Stimulated activated CD8-positive, alpha-beta memory T cell treated with anti-CD3 and anti-CD28 coated beads, Interleukin-15, amount 100 ng/mL, for 4 hours (primary cell): ENCODE measurements at places on chromosomes 4 and X.

DNA sequence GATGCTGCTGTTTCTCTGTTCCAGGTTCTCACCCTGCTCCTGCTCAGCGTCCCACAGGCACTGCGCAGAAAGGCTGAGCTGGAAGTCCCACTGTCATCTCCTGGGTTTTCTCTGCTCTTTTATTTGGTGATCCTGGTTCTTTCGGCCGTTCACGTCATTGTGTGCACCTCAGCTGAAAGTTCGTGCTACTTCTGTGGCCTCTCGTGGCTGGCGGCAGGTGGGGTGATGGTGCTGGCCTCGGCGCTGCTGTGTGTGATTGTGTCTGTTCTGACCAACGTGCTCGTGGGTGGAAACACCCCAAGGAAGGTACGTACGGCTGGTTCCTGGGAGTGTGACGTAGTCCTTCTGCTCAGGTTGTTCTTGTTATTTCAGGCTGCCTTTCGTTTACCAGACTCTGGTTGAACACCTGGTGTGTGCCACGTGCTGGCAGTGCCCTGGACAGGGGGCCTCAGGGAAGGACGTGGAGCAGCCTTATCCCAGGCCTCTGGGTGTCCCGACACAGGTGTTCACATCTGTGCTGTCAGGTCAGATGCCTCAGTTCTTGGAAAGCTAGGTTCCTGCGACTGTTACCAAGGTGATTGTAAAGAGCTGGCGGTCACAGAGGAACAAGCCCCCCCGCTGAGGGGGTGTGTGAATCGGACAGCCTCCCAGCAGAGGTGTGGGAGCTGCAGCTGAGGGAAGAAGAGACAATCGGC, 22.8 kb downstream of the PIGG start:
- no peak for DNase-seq

GRCh38 chr4:2080429-2081300, 21.5 kb downstream of the NAT8L start:
- no peak for DNase-seq

GRCh38 chr4:75834772-75835154, 67.5 kb downstream of the PPEF2 start:
- no peak for DNase-seq

DNA sequence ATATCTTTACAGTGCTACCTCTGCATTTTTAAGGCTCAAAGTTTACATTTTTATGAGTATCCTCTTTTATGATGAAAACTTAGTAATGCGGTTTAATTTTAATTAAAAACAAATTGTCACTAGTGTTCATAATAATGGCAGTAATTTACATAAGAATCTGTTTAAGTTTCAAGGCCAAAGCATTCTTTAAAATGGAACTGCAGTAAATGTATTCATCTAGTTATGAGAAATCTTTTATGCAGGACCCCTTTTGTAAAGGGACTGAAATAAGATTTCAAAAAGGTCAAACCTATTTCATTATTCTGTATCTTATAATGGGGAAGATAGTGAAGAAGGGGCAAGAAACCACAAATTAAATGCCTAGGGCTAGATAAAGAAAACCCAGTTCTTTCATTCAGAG, 37.1 kb downstream of the CHIC2 start:
- no peak for DNase-seq

DNA sequence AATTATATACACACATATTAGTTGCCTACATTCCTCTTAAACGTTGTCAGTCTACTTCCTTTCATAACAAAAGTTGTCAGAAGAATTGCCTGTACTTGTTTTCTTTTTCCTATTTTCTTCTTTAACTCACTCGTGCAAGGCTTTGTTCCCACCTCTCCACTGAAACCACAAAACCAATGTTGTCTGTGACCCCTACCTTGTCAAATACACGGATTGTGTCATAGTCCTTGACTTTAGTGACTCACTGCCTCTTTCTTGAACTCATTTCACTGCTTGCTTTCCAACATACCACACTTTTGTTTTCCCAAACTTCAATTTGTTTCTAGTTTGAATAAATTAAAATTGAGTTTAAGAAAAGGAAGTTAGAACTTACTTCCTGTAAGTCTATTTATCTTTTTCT, 283.9 kb upstream of the AGA start:
- DNase-seq: no peak

- no peak for DNase-seq
Measured at GRCh38 chr4:183889190-183889589, 15.9 kb upstream of the STOX2 start.

GRCh38 chr4:107902715-107903114, 28.6 kb upstream of the CYP2U1 start:
- no peak for DNase-seq

DNA sequence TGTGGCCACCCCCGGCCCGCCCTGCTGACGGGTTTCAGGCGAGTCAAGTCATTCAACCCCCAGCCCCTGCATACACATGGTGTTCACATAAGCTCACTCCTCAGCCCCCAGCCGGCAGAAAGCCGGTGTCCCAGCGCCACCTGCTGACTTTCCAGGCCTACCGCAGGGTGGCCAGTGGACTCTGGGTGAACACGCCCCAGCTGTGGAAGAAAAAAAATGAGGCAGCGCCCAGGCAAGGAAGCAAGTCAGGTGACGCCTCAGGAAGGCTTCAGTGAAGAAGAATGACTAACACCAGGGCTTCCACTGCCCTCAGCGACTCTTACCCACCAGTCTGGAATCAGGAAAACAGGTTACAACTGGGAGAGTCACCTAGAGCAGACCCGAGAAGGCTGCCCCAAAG, 15.8 kb downstream of the BCAP31 start:
- DNase-seq: no peak

DNA sequence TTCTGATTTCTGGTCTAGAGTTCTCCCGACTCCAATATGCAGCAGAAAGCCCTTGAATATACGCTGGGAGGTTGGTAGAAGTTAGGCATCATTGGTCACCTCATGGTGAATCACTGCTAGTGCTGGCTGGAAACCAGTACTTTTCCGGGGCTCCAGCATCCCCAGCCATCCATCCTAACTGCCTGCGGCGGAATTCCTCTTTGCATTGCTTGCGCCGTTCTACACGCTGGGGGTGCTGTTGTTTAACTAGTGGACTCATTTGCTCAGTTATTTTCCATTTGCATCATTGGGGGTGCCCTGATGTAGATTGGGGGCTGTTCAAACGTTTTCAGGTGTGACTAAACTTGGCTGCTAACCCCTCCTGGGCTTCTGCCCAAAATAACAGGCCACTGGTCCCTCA, 23.3 kb upstream of the GPR50 start:
- no peak for DNase-seq

DNA sequence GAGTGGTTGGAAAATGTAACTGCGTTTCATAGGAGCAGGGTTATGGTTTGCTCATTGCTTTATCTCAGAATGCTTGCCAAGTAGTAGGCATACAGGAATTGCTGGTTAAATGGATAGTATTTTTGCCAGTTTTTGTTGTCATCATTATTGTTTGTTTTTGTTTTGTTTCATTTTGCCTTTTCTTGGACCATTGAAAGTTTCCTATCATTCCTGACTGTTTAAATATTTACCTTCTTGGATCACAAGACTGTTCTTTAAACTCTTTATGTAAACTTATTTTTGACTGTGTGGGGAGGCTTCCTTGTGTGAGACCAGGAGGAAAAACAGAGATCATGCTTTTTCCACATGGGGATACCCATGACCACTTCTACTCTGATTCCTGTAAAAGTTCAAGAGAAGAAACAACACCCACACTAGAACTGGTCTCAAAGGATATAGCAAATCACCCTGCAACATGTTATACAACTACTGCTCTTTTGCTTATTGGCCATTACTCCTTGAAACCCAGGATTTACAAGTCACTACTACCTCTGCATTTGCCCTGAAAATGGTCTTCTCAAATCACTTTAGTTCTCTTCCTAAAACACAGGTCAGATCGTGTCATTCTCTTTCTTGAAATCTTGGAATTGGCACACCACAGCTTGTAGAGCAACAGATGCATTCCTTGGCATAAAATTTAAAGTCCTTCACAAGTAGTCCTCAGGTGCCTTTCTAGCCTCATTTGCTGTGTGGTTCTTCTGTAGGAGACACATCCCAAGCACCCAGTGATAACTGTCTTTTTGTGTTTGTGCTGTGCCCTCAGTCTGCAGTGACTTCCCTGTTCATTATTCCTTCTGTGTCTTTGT, 51.3 kb downstream of the FNIP2 start:
- DNase-seq: no peak

- DNase-seq: no peak
Measured at GRCh38 chr4:139208404-139208945, 31.5 kb upstream of the ELF2 start.

DNA sequence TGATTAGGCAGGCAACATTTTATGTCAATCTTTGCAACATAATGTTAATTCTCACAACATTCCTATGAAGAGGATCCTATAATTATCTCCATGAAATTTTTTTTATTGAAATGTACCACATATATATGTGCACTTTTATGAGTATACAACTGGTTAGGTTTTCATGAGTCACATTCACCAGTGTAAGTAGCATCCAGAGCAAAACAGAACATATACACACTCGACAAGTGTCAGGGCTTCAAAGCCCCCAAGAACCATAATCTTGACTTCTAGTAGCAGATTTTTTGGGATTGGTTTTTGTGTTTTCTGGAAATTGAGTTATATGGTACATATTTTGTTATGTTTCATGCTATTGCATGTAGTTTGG, 62.4 kb downstream of the ARHGAP10 start:
- no peak for DNase-seq

GRCh38 chr4:99714179-99714578, 56.6 kb upstream of the C4orf54 start:
- DNase-seq: no peak

DNA sequence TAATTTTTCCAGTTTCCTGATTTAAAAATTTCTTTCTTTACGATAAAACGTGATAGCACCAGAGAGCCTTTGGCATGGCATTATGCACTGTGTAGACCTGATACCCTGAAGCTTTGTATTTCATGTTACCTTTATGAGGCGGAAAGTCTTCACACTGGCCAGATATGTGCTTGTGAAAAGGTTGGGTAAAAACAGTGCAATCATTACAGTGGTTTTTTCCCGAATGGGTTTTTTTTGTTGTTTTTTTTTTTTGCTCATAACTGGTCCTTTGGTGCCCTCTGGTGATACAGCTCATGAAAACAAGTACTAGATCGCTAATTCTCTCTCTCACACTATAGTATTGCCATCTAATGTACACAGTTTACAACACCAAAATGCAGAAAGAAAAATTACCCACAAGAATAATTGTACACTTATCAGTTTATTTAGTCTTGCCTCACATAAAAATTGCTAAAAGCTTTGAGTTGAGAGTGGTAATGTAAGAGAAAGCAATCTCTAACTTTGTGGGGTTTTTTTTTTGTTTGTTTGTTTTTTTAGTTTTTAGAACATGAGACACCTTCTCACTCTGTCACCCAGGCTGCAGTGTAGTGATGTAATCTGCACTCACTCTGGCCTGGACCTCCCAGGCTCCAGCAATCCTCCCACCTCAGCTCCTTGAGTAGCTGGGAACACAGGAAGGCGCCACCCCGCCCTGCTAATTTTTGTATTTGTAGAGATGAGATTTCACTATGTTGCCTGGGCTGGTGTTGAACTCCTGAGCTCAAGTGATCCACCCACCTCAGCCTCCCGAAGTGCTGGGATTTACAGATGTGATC, 21.3 kb downstream of the SPCS3 start:
- DNase-seq: no peak

GRCh38 chr4:174524242-174524641, 2.0 kb upstream of the HPGD start:
- DNase-seq: no peak

- no peak for DNase-seq
Measured at GRCh38 chr4:68272380-68272779, 26.9 kb upstream of the TMPRSS11B start.

GRCh38 chrX:151902813-151903591, 9.7 kb upstream of the MAGEA4 start:
- no peak for DNase-seq

- DNase-seq: no peak
Measured at GRCh38 chr4:122195718-122196117, 43.6 kb downstream of the BLTP1 start.

DNA sequence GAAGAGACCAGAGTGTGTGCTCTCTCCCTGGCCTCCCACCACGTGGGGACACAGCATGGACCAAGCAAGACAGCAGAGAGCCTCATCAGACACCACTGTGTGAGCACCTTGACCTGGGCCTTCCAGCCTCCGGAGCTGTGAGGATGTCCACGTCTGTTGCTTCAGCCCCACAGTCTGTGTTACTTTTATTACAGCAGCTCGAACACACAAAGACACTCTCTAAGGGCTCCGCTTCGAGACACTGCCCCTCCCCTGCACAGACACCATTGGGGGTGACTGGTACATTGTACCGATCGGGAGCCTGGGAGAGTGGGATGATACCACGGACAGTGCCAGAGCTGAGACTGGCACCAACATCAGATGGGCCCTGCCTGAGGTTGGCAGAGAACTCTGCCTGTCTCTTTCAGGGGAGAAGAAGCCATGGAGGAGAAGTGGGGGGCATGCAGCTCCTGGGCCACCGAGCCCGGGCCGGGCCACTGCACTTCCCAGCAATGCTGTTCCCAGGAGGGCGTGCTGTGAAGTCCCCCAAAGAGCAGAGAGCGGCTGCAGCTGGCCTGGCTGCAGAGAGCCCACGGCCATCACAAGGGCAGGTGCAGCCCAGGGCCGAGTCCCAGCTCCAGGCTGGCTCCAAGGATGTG, 48.1 kb upstream of the HMX1 start:
- DNase-seq: no peak

GRCh38 chr4:183507925-183508696, 3.3 kb downstream of the ING2 start:
- no peak for DNase-seq

DNA sequence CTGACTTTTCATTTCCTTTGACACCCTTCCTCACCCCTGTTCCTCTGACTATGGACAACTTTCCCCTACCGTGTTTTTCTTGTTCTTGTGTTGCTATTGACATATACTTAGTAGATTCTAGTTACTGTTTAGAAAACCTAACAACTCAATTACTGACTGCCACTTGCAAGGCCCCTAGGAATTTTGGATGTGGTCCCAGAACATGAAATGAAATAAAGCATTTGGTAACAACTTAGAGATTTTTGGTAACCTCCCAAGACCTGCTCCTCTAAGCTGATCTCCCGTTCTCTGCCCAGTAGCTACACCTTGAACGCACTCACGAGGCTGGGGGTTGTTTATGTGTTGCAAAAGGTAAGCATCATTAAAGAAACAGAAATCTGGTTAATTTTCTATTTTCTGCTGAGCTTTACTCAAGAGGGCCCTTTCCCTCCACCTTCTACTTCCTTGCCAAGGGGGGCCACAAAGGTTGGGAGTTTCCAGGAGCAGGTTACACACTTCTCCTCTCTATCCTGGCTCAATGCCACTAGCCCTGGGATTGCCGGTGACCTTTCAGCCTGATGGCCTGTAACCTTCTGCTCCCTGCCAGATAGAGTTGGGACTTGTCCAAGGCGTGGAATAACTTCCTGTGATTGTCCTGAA, 20.5 kb downstream of the GAB3 start:
- DNase-seq: no peak

DNA sequence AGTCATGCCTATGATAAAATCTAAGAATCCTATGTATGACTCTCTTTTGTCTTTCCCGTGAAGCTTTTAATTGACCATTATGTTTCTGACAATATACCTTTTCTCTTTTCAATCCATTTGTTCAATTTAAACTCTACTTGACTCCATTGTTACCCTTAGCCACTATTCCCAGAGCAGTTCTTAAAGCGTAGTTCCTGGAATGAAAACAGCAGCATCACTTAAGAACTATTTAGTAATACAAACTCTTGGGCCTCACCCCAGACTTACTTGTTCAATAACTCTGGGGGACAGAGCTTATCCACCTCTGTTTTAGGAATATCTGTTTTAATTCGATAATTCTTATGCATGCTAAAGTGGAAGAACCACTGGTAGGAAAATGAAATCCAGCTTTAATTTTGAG, 358.4 kb downstream of the PRR32 start:
- DNase-seq: no peak

GRCh38 chrX:148567229-148567628, 66.8 kb downstream of the AFF2 start:
- no peak for DNase-seq
